ENCODE measurements at places on chromosomes 6 and 20.

DNA sequence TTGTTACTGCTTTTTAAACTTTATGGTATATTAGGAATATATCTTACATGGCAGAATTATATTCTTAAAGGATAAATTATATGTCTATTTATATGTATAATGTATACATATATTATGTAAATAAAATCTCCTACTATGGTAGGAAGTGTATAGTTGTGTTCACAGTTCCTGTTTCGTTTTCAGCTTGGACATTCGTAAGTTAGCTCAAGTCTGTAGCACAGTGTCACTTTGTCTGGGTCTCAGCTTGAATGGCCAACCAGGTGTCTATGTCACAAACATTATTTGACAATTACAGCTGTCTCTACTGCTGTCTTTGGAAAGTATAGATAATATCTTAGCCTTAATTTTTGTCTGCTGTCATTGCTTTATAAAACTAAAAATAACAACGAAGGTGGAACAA, 303.9 kb downstream of the CDKAL1 start:
- DNase-seq = no peak

GRCh38 chr6:159378411-159379328, 209.5 kb downstream of the FNDC1 start:
- no peak for DNase-seq

GRCh38 chr6:110492584-110492983, 16.2 kb upstream of the SLC22A16 start:
- no peak for DNase-seq

DNA sequence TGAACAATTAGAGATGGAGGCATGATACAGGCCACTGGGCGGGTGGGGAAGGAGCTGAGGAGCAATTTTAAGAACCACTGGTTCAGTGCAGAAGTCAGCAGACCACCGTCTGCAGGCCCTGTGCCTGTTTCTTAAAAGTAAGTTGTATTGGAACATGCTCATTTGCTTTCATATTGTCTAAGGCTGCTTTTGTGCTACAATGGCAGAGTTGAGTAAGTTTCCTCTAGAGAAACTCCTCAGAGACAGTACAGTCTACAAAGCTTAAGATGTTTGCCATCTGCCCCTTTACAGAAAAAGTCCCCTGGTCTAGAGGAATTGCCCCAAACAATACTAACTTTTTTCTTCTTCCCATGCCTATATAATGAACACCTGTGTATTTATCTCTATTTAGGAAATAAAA, 28.5 kb upstream of the UBE2J1 start:
- DNase-seq = no peak

DNA sequence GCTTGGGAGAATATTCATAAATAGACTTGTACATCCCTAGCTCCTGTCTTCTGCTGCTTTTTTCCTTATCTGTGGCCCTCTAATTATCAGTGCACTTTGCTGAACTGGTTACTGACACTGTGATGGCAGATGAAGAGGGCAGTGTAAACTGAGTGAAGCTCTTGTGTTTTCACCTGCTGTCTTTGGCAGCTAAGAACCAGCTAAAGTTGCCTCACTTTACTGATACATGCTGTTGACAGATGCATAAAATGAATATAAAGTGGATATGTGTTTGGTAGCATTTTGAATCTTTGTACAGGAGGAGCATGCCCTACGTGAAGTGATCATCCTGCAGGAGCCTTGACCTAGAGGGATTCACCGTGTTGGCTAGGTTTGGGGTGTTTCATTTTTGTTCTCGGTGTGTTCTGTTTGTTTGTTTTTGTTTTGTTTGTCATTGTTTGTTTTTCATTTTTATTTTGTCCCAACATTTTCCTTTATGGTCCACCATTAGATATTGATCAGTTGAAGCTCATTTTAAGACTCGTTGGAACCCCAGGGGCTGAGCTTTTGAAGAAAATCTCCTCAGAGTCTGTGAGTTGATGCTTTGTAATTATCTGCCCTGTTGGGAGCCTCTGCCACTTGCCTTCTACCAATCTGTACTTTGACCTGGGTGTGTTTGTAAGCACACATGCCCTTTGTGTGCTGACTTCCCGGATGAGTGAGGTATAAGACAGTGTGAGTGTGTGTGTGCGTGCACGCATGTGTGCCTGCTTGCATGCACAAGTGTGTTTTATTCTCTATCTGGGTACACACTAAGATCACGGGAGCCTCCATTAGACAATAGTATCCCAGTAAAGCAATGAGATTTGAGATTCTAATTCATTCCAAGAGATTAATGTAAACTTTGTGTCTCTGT, 34.6 kb upstream of the MAPK13 start:
- no peak for DNase-seq

DNA sequence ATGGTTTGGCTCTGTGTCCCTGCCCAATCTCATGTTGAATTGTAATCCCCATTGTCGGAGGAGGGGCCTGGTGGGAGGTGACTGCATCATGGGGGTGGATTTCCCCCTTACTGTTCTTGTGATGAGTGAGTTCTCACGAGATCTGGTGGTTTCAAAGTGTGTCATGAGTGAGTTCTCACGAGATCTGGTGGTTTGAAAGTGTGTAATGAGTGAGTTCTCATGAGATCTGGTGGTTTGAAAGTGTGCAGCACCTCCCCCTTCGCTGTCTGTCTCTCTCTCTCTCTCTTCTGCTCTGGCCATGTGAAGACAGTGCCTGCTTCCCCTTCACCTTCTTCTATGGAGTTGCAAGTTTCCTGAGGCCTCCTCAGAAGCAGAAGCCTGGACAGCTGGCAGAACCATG, 87.6 kb downstream of the MYLK4 start:
- DNase-seq = no peak

DNA sequence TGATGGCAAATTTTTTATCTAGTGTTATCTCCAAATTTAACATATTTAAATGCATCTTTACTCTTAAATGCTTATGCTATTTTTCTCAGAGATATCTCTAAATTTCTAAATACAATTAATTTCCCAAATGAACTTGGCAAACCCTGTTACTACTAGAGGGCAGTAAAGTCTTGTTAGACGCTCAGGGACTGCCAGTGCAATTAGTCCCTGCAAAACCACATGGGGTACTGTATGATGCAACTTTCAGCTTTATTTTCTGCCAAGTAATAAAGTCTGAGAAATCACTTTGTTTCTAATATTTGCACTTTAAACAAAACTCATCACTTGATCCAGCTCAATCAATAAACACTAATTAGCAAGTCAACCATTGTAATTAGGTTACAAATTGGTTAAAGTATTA, 76.0 kb upstream of the ADGRB3 start:
- no peak for DNase-seq

GRCh38 chr6:44837741-44838140, 450.2 kb downstream of the CDC5L start:
- no peak for DNase-seq

GRCh38 chr20:63253438-63254231, 628 bp downstream of the NKAIN4 start:
- DNase-seq = no peak

GRCh38 chr6:31528821-31529328, at the start of gene MCCD1:
TSS of gene MCCD1 (plus strand) at chr6:31528962. CDS start at chr6:31529015, 53 bp downstream.
- no peak for DNase-seq

DNA sequence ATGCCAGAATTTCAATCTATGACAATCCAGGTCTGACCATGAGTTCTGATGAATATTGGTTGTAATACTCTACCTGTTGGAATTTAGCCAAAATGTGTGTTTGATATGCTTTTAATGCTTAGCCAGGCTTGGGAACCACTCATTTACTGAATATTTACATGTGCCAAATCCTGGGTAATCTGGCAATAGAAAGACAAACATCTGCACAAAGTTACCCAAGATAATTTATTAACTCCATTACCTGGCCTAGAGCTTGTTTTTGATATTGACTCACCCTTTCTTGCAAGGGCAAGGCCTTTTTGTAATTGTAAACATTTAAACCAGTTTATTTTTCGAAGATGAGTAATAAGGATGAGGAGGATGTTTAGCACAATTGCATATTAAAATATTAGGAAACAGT, 13.5 kb upstream of the CD2AP start:
- no peak for DNase-seq

GRCh38 chr6:49329186-49329585, 133.9 kb downstream of the MMUT start:
- no peak for DNase-seq

- no peak for DNase-seq
Measured at GRCh38 chr20:46299078-46299477, 9.2 kb downstream of the CDH22 start.

DNA sequence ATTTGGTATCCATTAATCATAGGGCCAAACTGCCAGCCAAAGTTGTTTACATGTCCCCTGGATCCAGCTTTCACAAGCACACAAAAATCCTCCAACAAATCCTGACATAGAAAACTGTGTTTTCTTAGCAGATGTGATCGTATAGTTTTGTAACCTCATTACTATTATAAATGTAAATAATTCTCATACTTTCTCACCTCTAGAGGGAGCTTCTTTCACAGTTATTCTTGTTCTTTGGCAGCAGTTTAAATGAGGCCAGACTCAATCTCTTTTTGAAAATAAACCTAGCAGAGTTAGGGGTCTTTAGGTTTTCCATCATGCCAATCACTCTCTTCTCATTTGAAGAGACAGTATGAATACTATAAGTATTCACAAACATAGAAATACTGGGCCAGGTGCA, 17.0 kb upstream of the ZNF318 start:
- DNase-seq = no peak

DNA sequence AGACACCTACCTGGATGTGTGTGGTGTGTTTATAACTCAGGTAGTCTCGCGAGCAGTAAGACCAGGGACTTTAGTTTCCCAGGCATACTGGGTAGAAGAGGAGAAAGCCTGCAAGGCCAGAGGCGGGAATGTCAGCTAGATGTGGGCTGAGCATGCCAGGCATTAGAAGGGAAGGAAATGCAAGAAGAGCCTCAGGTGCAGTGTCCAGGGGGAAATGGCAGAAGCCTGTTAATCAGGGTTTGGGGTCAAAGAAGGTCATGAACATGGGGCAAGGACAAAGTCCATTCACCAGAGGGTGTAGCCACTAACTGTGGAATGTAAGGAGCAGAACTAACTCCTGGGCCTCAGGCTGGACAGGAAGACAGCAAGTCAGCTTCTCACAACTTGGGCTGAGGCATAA, 305.0 kb downstream of the SMOC2 start:
- no peak for DNase-seq

DNA sequence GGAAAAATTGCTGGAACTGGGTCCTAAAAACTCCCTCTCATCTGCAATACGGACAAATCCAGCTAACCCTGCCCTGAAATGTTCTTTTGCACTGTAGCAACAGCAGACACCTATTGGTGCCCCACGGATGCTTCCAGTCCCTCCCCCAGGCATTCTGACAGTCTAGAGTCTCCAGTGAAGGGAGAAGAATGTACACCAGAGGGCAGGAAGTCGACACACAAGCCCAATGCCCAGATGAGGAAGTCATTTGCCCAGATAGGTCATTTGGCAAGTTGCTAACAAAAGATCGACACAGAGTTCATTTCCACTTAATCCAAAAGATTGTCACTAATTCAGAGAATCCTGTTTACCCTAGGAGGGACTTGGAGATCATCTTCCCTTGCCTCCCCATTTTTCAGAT, 293.0 kb upstream of the PRDM1 start:
- DNase-seq = no peak

- no peak for DNase-seq
Measured at GRCh38 chr6:10511477-10511876, 9.7 kb upstream of the GCNT2 start.

GRCh38 chr6:33661106-33661838, 40.1 kb downstream of the ITPR3 start:
- DNase-seq = no peak

DNA sequence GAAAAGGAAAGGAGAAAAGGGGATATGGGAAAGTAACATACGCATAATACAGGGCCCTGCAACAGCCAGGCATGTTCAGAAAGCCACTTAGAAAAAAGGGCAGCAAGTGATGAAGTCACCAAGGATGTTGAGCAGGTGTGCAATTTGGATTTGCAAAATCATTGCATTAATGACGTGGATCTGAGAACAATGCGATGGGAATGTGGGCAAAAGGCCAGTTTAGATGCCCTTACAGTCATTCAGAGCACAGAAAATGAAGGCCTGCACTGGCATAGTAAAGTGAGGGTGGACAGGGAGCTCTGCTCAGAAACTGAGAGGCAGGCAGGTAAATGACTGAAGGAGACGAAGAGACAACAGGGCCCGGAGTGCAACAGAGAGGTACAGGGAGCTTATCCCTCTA, 123.7 kb upstream of the NHSL1 start:
- no peak for DNase-seq

GRCh38 chr20:8812817-8813216, 256.1 kb upstream of the PLCB4 start:
- no peak for DNase-seq

DNA sequence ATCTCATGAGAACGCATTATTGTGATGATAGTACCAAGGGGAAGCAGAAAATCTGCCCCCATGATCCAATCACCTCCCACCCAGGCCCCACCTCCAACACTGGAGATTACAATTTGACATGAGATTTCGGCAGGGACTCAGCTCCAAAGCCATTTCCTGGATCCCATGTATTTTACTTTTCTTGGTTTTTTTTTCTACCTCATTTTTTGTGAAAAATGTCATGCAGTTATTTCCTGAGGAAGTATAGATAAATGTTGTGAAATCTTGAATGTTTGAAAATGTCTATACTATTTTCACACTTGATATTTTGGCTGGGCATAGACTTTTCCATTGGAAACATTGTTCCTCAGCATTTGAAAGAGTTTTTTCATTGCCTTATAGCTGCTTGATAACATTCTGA, 9.1 kb upstream of the BRPF3 start:
- no peak for DNase-seq

DNA sequence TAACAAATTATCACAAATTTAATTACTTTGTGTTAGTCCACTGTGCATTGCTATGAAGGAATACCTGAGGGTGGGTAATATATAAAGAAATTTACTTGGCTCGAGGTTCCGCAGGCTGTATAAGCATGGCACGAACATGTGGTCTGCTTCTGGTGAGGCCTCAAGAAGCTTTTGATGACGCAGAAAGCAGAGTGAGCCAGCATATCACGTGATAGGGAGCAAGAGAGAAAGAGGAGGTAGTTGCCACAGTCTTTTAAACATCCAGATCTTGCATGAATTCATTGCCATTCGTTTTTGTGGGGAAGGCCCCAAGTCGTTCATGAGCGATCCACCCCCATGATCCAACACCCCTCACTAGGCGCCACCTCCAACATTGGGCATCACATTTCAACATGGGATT, 733.7 kb downstream of the GRIK2 start:
- no peak for DNase-seq

DNA sequence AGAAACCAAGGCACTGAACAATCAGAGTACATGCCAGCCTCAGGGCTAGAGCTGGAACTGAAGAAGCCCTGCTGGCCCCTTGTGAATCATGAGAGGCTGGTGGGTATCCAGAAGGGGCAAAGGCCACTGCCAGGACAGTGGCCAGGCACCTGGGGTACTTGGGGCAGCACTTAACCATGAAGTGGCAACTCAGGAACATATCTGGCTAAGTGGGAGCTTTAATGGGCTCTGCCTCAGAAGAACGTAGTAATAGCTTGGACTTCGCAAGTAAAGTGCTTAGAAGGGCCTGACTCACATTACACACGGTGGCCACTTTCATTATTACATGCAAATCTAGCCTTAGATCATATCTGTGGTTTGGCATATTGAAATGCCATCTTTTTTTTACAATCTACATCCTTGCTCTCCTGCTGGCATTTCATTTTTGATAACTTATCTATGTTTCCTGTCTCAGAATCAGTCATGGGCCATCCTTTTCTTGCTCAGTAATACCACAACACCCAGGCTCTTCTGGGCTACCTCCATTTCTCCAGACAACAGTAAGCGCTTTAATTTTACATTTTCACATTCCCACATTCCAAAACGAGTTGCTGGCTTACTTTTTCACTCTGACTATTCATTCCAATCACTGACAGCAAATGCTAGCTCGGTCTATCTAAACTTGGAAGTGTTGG, 21.6 kb downstream of the NAPB start:
- no peak for DNase-seq
